Spinal cord (tissue), 10 donors: ENCODE measurements at places on chromosomes 16 and 17.

DNA sequence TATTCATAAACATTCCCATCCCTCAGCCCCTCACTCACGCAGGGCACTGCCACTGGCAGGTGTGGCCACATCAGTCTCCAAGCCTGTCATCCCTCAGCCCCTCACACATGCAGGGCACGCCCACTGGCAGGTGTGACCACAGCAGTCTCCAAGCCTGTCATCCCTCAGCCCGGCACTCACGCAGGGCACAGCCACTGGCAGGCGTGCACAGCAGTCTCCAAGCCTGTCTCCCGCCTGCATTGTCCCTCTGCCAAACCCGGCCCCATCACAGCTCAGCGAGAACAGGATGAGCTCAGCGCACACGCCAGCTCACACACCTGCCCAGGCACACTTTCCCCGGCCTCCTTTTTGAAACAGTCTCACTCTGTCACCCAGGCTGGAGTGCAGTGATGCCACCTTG lies 11.4 kb upstream of the KREMEN2 start:
- DNase-seq, result no peak

DNA sequence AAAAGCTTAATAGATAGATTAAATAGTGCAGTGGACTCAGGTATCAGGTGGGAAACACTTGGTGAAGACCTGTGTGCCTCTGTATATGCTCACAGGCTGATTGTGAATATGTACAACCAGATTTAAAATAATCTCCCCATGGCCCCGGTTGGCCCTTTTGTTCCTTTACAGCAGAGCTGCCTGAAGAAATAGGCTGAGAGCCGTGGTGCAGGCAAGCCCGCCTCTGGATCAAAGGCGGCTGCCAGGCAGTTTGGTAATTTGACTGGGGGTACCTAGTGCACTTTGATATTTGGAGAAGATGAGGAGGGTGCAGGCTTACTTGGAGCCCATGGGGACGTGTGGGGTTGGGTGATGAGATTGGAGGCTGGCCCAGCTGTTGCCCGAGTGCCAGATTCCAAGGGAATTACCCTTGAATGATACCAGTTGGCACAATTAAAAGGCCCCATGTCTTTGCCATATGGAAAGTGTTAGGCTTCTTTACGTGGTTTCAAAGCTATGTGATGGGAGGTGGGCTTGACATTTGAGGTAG lies 5.0 kb downstream of the NKD1 start:
- DNase-seq, result no peak

DNA sequence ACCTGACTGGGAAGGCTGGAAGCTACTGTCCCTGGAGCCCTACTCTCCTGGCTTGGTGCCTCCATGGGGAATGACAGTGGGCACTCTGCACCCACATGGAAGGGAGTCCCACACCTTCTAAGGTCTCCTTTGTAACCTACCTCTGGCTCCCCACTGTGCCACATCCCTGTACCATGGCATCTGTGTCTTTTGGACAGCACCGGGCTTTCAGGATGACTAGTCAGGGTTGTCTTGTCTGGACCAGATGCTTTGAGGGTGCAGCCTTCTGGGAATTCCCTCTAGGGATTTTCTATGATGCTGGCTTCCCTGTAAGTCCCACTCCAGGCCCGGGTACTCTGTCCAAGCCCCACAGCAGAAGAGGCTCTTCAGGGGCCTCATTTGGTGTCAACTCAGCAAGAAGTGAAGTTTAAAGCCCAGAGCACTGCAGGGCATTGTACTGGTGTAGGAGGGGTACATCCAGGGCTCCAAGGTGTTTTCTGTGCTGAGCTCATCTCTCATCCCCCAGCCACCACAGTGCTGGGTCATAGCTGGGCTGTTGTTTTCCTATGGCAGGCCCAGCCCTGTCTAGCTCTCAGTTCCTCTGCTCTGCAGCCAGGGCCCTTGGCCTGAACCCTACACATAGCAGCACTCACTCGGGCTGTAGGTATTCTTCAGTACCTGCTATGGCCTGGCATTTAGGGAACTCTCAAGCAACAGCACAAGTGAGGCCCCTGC lies 255.3 kb downstream of the CPPED1 start:
- DNase-seq, result no peak

- DNase-seq, result no peak
Measured at GRCh38 chr17:70100983-70101382, 26.0 kb downstream of the KCNJ16 start.

DNA sequence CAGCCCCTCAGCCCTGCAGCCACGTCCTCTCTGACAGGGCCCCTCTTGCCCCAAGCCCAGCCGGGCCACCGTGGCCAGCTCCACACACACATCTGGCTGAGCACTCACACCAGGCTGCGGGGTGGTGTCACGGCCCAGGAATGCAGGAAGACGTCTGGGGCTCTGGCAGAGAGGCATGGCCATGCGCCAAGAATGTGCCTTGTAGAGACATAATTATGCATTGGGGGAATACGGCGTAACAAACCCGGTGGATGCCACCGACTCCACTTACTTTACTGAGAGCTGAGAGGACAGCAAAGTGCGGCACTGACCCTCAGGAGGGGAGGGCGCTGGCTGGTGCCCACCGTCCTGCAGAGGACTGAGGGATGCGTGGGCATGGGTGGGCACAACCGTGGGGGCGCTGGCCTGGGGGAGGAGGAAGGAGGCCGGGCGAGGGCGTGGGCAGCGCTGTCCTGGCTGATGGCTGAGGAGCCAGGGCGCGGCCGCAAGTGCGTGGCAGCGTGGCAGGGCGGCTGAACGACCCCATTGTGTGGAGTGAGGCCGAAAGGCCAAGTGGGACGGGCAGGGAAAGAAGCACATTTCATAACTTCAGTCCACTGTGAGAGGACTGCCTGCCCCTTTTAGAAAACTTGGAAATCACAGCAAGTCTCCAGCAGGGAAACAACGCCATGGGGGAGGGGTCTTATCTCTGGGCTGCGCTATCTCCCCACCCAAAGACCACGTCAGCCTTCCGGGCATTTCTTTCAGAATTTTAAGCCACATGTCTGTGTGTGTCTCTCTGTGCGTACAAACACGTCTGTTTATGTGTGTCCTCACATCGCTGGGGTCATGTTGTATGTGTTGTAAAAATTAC lies 30.6 kb downstream of the METRNL start:
- no peak for DNase-seq

DNA sequence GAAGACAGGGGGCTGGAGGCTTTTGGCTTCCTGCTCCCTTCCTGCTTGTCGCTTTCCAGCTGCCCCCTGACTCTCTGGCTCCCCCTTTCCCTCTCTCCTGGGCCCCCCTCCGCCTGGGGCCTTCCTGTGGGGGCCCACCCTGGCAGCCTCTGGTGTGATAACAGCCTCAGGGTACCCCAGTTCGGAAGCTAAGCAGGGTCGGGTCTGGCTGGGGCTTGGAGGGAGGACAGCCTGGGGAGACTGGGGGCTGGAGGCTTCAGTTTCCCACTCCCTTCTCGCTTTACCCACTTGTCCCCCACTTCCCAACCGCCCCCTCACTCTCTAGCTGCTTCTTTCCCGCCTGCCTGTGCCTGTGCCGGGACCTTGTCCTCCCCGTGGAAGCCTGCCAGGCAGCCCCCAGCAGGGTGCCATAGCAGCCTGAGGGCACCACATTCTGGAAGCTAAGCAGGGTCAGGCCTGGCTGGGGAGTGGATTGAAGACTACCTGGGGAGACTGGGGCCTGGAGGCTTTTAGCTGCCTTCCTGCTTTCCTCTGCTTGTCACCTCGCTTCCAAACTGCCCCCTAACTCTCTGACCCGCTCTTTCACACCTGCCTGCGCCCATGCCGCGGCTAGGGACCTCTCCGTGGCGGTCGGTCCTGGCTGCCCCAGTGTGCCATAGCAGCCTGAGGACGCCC lies 2275.5 kb downstream of the TP53TG3F start:
- no peak for DNase-seq

DNA sequence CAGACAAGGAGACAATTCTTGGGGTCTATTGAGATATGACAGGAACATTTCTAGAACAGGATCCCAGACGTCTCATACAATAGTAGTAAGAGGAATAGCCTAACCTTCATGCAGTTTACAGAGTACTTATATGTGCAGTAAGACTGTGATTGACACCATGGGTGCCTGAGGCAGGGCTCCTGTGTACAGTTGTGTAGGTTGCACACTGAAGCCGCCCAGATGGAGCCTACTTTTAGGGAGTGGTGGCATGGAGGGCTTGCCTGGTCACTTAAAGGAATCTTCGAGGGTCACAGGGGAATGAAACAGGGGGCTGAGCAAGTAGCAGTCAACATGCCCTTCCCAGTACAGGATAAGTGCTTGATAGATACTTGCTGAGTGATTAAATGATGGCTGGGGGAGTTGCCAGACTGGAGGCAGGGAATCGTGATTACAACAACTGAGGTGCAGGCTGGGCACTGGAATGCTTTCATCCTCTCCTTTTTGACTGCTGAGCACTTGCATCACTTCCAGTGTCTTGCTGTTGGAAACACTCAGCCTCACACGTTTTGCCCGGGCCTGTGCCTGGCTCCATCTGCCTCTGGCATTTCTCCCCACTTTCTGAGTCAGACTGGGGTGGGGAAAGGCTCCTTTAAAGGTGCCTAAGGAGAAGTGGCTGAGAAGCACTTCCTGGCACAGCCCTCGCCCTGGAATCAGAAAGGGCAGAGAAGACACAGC lies 71.0 kb downstream of the COPRS start:
- no peak for DNase-seq

GRCh38 chr17:64337676-64338075 lies 53.0 kb downstream of the PECAM1 start:
- no peak for DNase-seq

DNA sequence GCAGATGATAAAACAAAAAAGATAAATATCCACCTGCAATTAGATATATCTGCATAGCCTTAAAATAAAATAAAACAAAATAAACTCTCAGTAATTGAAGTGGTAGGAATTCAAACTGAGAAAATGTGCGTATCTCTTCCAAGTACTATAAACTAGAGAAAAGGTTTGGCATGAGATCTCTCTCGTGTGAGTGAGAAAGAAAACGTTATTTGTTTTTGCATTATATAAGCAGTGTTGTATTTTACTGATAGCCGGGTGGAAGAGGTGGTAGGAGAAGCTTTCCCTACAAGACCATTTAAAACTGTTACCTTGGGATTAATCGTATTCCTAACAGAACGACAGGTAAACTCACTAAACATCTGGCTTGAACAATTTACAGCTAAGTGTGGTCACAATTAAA lies 15.6 kb downstream of the CDH8 start:
- no peak for DNase-seq

DNA sequence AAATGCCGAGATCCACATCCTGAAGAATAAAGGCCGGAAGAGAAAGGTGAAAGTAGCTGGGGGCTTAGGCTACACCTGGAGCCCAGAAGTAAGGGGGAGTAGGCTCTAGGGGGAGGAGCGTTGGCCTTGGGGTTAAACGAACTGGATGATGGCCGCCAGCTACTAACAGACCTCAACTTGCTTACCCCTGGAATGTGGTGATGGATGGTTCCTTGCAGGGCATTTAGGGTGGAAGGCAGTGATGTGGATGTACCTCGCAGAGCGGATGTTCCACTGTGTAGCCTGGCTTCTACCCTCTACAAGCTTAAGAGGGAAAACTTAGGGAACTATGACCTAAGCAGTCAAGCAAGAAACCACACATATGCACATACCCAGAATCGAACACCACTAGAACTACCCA lies 2.3 kb upstream of the MAZ start:
- no peak for DNase-seq

DNA sequence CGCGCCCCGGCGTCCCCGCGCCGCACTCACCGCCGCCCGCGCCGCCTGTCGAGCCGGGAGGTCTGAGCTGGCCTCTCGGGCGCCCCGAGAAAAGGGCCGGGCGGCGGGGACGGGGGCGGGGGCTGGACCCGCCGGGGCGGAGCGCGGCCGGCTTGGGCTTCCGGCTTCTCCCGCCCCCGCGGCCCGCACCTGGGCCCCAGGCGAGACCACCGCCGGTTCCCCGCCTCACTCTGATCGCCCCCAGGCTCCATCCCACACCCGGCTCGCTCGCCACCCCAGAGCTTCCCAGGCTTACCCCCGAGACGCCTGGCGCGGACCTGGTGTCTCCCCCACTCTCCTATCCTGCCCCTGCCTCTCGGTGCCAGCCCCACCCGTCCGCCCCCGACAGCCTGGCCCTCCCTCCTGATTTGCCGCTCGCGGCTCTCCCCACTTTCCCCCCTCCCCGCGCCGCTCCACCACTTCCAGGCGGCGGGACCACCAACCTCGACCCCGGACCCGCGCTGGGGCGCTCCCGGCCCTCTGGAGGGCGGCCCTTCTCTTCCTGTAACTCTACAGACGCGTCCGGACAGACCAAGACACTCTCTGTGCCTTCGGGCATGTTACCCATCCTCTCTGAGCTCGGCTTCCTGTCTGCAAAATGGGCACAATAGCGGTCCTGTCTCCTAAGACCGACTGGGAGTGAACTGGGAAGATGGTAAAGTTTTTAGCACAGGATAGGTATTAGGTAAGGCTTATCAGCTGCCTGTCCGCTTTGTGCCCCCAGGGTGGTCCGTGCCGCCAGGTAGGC lies at the start of gene LITAF:
TSS of gene LITAF (minus strand) at position 64 of the 787 bp plus-strand sequence. CDS start 30,189 bp downstream, outside the sequence.
- no peak for DNase-seq

DNA sequence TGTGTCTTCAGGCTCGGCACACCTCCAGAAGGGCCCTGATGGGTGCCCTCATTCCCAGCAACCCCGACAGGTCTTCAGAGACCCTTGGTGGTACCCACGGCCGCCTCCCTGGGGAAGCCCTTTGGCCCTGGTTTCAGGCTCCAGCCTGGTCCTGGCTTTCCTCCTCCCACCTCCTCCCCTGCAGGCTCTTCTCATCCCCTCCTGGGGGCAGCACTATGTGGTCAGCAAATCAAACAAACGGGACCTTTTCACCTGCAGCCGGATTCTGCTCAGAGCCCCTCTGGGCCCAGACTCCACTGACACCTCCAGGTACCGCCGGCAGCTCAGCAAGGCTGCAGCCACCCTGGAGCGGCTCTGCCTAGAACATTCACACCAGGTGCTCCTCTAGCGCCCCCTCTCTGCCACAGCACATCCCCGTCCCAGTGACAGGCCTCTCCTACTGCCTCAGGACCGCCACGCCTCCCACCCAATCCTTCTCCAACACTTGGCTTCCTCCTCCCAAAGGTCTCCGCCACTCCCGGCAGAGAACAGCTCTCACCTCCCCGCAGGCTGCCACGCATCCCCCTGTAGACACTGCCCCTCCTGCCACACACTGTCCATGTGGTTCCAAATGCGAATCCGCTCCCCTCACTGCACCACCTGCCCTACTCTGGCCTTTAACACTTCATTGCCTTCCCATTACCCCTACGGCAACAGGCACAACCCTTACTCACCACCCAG lies 12.0 kb downstream of the CORO7 start:
- no peak for DNase-seq
